Right cardiac atrium (tissue), 5 donors: ENCODE measurements at places on chromosomes 6 and 20. TPM values are rescaled to one million over a fixed set of nuclear protein-coding genes. Genes with fewer than 3 reads are reported as not detected.

GRCh38 chr20:38152621-38153221 is 12.3 kb downstream of the TGM2 start:
- peak; percentile 96 for DNase-seq

DNA sequence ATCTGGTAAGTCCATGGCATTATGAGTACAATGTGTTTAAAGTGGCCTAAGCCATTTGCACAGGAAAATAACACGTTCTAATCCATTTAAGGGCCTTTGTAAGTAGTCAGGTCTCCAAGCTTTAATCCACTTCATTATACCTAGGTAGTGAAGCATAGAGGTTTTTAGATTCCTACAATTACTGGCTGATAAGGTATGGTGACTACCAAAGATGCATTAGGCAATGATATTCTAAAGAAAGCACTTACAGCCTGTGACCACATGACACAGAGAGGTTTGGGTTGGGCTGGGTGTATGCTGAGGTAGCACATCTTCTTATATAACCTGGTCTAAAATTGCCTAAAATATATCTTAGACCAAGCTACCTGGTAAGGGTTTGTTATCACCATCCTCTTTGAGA is 504.4 kb downstream of the TFAP2B start:
- DNase-seq: no peak

- DNase-seq: no peak
These were observed 43.0 kb downstream of the FRK start for GRCh38 chr6:116017546-116018295.

- DNase-seq: peak; percentile 71
These were observed 116.6 kb downstream of the RNF144B start for GRCh38 chr6:18503593-18504231.

- no peak for DNase-seq
These were observed 15.1 kb upstream of the DEK start for GRCh38 chr6:18279422-18279821.

EPHA7 gene
- total RNA-seq: 20.0 TPM

GFOD1 gene
- total RNA-seq: 55.4 TPM

FOXS1 gene
- 3.8 TPM for total RNA-seq

CPXM1 gene
- 0.53 TPM for total RNA-seq
